ENCODE measurements at places on chromosomes 7 and 10.
A peak's percentile ranks its signal among the peaks of the same experiment; 100 is the strongest.

GRCh38 chr7:97269741-97270140 is 152.2 kb downstream of the SDHAF3 start:
- DNase-seq, result no peak

DNA sequence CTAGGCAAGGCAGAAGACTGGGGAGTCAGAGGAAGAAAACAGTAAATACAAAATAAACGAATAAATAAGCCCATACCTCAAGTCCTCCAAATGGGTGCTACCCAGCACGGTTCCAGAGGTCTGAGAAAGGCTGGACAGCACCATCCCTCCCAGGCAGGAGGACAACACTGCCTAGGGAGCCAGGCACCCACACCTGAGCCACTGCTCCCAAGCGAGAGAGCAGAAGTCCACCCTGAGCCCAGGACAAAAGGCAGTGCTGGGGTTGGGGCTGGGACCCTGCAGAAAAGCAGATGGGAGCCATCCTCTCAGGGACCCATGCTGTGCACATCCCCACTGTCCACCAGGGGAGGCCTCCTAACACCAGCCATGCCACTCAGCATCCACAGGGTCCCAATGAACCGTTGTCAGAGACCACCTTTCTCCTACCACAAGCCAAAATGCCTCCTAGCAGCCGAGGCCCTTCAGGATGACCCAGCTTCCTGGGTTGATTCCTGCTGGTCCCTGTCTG is 16.2 kb downstream of the GFRA1 start:
- no peak for DNase-seq

DNA sequence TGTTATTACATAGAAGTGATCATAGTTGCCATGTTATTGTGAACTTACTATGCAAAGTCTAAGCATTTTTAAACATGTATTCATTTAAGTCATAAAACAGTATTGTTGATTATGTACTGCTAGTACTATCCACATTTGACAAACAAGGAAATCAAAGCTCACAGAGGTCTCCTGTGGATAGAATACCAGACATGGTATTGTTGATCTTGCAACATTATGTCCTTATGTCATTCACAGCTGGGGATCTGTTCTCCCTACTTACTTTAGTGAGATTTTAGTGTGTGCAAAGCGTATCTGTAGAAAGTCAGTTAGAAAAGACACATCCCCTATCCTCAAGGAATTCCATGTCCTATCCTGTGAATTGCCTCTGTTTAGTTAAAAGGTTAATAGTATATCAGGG is 106.1 kb downstream of the SND1 start:
- no peak for DNase-seq

DNA sequence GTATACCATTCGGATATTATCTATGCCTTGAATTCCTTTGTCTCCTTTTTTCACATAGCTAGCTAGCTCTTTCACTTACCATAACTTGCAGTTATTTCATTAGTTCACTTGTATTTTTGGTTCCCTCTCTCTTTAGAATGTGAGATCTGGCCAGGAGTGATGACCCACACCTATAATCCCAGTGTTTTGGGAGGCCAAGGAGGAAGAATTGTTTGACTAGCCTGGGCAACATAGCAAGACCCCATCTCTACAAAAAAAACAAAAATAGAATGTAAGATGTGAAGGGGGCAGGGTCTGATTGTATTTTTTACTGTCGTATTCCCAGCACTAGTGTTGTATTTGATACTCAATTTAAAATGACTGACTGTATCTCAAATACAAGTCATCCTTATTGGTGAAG is 19.6 kb downstream of the NFE2L3 start:
- DNase-seq, result no peak

- DNase-seq, result peak; percentile 60
Measured at GRCh38 chr10:95445837-95446486, 115.2 kb downstream of the SORBS1 start.

- DNase-seq, result no peak
Measured at GRCh38 chr7:135710417-135711138, 17.4 kb downstream of the SLC13A4 start.

GRCh38 chr10:86504510-86504909 is 17.1 kb downstream of the WAPL start:
- DNase-seq, result no peak

- no peak for DNase-seq
Measured at GRCh38 chr10:132972986-132973902, 30.9 kb upstream of the CFAP46 start.

DNA sequence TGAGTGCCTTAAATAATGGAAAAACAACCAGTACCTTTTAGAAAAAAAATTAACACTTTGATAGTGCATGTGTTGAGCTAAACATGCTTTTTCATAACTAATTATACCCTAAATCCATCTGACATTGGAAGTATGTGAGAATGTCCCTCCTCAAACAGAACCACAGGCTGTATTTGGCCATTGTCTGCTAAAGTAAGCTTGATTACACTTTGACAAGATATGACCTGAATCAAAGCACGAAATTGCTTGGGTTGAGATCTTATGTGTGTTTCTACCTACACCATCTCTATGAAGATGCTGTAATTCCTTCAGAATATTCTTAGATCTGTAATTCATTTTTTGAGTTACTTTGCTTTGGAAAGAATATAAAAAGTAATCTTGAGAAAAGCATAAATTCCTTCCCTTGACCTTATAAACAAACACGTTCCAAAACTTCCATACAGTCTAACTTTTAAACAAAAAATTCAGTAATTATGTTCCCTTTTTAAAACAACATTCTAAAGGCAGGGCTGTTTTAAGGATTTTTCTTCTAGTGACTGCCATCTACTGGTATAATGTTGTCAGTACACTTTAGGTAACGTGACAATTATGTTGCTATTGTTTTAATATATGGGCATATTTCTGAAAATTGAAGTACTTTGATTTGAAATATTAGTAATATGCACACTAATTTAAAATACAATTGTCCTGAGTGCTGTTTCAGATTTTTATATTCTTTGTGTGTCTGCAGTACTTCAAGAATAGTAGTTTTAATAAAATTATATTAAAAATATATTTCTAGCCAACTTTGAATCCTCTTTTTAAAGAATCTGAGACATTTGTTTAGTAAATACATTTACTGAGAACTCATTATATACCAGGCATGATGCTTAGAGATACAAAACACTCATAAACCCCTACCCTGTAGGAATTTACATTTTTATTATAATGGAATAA is 20.9 kb downstream of the CD36 start:
- DNase-seq, result peak; percentile 18

GRCh38 chr7:751826-752225 is 24.7 kb upstream of the PRKAR1B start:
- no peak for DNase-seq

GRCh38 chr7:139714163-139714901 is 63.5 kb downstream of the HIPK2 start:
- no peak for DNase-seq

GRCh38 chr7:142024547-142024946 is 28.9 kb downstream of the MGAM start:
- DNase-seq, result peak; percentile 4

DNA sequence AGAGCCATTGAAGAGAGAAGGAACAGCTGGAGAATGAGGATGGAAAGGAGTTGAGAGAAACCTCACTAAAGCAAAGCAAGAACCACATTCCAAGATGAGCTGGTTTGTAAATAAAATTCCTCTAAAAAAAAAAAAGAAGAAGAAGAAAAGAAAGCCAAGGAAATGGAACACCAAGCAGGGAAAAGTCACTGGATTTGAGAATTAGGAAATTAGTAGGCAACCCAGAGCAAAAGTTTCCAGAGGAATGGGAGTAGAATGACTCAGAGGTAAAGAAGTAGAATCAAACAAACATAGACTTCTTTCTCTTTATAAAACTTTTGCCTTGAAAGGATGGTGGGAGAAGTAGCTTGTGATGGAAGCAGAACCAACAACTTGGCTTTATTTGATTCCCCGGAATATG is 3.9 kb downstream of the CH25H start:
- no peak for DNase-seq

DNA sequence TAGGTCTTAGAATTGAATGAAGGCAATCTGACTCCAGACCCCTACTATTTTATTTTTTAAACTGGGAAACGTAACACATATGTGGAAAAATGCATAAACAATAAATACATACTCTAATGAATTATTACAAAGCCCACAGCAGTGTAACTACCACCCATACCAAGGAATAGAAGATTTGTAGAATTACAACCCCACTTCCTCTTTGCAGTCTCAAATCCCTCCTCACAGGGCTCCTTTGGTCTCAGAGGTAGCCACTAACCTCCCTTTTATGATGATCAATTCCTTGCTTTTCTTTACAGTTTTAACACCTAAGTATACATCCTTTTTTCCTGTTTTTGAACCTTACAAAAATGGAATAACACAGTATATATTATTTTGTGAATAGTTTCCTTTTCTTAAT is 6.7 kb upstream of the CCDC126 start:
- no peak for DNase-seq

- no peak for DNase-seq
Measured at GRCh38 chr7:2663121-2663886, 24.7 kb upstream of the AMZ1 start.

GRCh38 chr10:8444630-8445029 is 390.1 kb downstream of the GATA3 start:
- DNase-seq, result no peak

- no peak for DNase-seq
Measured at GRCh38 chr7:110534241-110534931, 556.5 kb upstream of the LRRN3 start.

DNA sequence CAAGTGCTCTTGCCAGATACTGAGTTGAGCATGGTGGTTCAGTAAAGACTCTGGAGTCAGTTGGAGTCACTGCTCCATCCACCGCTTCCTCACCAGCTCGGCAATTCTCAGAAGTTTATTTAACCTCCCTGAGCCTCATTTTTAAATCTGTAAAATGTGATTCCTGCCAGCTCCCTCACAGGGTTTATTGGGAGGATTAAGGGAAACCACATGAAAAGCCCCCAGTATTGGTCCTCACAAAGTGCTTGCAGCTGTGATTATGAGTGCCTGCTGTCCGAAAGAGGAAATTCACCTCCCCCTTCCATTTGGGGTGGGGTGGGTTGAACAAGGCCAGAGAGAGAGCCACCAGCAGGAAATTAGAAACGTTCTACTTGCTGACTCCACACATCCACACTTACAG is 99.0 kb downstream of the AOAH start:
- no peak for DNase-seq

DNA sequence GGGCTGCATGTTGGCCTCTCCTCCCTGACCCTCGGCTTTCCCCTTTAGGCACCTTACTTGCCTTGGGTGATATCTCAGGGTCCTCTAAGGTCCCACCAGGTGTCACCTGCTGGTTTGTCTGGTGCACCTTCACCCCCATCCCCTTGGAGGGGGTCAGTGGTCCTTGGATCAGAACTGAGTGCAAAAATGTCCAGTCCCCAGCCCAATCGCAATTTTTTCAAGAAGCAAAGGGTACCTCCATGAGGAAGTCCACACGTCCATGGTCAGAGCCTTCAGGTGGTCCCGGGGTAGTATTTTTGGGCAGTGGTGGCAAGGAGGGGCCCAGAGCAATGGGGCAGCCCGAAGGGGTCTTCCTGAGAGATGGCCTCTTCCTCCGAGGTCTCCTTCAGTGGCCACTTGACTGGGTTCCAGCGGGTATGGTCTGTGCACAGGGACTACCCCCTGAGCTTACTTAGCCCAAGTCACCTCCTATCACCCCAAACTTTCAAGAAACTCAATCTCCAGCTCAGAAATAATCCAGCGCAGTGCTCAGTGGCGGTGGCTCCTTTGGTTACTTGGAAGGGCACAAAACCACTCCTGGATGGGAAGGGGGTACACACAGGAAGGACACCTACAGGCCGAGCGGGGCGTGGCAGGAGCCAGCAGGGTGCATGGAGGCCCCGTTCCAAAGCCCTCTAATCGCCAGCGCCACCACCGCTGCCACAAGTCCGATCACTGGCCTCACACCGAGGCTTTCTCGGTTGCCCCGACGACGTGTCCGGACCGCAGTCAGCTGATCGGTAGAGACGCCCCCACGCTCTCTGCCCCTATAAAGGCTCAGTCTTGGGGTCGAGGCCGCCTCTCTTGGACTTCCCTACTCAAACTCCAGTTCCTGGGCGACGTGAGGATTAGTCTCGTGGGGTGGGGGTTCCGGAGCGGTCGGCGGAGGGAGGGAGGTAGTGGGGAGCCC is 4.5 kb downstream of the SAP25 start:
- DNase-seq, result no peak

DNA sequence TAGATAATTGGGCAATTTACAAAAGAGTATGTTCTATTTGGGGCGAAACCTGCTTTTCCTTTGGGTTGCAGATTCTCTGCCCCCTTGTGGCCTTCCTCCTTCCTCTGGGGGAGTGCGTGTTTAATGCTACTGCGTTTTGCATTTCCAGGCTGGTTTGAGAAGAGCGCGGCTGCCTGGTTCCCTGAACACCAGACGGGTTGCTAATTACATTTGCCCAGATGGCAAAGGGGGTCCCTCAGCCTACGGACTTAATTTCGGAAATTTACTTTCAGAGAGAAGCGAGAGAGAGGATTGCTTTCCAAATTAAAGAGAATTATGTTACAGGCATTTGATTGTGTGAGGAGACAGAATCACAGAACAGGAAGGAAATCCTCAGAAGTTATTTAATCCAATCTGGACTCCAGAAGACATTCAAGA is 91.9 kb upstream of the JAZF1 start:
- DNase-seq, result peak; percentile 36

DNA sequence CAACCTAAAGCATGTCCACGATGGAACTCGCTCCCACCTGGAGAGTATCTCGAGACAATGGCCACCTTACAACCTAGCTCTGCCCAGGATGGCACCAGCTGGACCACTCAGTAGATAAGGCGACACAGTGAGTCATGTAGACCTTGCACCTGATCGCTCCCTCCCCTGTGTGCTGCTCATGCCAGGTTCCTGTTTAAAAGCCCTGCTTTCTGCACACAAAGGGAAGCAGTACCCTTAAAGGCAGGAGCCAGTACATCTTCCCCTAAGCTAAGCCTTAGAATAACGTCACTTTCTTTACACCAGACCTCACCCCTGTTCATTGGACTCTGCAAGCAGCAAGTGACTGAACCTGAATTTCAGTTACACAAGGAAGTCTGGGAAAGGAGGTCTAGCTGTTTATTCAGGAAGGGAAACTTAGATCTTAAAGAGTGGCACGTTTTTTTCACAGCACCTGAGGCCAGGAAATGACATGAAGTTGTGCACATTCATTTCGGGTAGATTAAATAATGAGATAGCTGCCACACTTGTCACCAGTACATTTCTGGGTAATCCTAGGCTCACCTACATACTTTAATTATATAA is 117.9 kb downstream of the MTPAP start:
- no peak for DNase-seq

DNA sequence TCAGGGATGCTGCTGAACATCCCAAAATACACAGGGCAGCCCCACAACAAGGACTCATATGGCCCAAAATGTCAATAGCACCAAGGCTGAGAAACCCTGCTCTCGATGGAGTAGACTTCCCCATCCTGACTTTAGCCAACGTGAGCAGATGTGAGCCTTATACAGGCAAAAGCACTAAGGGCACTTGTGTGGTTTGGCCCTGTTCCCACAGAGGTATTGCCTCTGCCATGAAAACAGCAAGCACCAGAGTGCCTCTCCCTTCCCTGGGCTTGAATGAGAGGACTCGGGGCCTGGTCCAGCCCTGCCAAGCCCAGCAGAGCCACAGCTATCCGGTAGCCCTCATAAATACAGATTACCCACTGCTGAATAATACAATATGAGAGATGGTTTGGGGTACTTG is 47.5 kb downstream of the ACSM6 start:
- no peak for DNase-seq

- DNase-seq, result no peak
Measured at GRCh38 chr7:50706469-50706937, 76.2 kb downstream of the GRB10 start.
